Breast epithelium (tissue), 4 donors: ENCODE measurements at places on chromosomes 12 and 14. TPM values are rescaled to one million over a fixed set of nuclear protein-coding genes. Genes with fewer than 3 reads are reported as not detected.

GRCh38 chr12:56398324-56398723 lies 35.7 kb upstream of the APOF start:
- no peak overlapping the region for H3K4me3 ChIP-seq
- no peaks in the 10 kb centered on the region for H3K36me3 ChIP-seq
- DNase-seq = no peak
- no peak overlapping the region for H3K27ac ChIP-seq
- no peaks in the 10 kb centered on the region for H3K27me3 ChIP-seq

GRCh38 chr14:37140176-37140575 lies 32.2 kb downstream of the SLC25A21 start:
- H3K27me3 ChIP-seq = no peaks in the 10 kb centered on the region
- no peak overlapping the region for H3K27ac ChIP-seq
- DNase-seq = no peak
- H3K4me1 ChIP-seq = no peaks in the 10 kb centered on the region

GRCh38 chr14:81946834-81947798 lies 413.5 kb upstream of the SEL1L start:
- no peaks in the 10 kb centered on the region for H3K27me3 ChIP-seq
- no peak overlapping the region for H3K4me3 ChIP-seq
- H3K4me1 ChIP-seq = no peaks in the 10 kb centered on the region
- H3K36me3 ChIP-seq = no peaks in the 10 kb centered on the region

- H3K27me3 ChIP-seq = no peaks in the 10 kb centered on the region
- no peak for DNase-seq
- peaks cover 4% of the 10 kb centered on the region for H3K4me1 ChIP-seq
Observed at GRCh38 chr12:51081421-51081820, 2.0 kb downstream of the CSRNP2 start.

DNA sequence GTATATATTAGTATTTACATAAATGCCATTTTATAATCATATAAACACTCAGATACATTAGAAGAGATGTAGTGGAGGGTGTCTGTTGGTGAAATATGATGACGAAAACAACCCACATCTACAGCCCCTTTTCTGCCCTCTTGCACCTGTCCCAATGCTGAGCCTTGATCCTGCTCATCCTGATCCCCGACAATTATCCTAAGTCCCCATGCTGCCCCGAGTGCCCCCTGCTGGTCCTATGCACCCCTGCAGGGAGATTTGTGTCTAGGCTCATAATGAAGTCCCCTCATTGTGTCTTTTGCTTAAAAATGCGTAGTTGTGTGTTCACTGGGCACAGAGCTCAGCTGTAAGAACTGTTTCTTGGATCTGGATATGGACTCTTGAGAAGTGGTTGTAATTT lies 554.5 kb downstream of the TMEM121 start:
- no peaks in the 10 kb centered on the region for H3K36me3 ChIP-seq
- H3K27ac ChIP-seq = no peak overlapping the region
- DNase-seq = no peak
- H3K27me3 ChIP-seq = no peaks in the 10 kb centered on the region
- no peaks in the 10 kb centered on the region for H3K4me1 ChIP-seq

- no peak overlapping the region for H3K27ac ChIP-seq
- no peak for DNase-seq
- H3K36me3 ChIP-seq = no peaks in the 10 kb centered on the region
- no peak overlapping the region for H3K4me3 ChIP-seq
- H3K27me3 ChIP-seq = peaks cover 12% of the 10 kb centered on the region
Observed at GRCh38 chr14:95614349-95614748, 71.9 kb upstream of the TCL1B start.

DNA sequence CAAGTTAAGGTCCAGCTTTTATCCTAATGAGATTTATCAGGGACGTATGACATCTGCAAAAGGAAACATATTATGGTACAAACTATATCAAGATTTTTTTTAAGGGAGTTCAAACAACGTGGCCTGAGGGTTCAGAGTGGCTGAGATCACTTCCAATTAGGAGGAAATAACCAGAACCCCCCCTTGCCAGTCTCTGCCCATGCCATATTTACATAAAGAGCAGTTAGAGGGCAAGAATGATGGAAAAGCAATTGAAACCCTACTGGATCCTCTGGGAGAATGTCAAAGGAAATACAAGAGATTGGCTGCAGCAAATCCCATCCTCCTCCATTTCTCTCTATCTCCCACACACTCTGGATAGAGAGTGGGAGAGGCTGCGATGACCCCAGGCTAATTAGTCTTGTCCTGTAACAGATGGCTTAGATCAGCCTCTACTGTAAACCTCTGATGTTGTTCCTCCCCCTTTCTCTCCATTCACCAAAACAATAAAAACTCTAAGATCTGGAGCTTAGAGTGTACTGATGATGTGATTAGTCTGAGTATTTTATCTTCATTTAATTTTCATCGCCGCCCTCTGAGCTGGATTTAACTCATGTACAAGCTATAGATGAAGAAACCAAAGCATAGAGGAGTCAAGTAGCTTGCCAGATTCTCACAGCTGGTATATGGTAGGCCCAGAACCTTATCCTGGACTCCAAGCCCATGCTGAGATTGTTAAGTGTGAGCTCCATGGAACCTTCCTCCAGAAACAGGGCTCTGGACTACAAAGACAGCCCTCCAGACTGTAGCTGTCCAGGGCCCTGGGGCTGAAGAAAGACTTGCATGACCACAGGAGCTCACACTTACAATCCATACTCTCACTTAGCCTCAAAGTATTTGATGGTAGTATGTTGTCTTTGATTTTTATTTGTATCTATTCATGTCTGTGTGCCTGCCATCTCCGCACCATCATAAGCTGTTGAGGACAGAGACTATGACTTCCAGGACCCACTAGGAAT lies 54.1 kb upstream of the GNG2 start:
- no peak for DNase-seq
- no peaks in the 10 kb centered on the region for H3K36me3 ChIP-seq
- H3K27ac ChIP-seq = no peak overlapping the region
- H3K4me1 ChIP-seq = no peaks in the 10 kb centered on the region

DNA sequence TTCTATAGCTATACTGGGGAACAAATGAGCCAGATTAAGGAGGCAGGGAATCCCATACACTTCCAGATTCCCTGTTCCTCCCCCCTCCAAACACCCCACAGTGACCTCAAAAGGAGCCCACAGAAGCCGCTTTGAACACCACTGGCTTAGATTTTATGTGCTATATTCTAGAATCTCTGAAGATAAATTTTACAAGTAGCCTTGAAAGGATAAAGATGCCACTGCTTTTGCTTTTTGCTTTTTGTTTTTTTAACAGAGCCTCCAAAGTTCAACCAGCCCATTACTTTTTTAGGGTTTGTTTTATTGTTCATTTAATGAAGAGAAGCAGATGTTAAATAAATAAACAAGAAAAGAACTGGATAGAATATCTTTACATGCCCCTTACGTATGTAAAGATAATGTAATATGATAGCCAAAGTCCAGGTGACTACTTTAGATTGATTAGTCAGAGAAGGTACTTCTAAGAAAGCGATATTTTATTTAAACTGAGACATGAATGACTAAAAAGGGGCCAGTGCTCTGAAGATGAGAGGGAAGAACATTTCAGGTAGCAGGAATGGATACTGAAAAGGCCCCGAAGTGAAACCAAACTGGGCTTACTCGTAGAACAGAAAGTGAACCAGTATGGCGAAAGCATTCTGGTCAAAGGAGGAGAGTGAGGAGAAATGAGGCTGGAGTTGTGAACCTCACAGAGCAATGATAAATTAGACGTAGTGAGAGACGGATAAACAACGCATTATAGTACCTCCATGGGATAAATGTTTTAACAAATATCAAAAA lies 44.6 kb downstream of the DUSP6 start:
- H3K27ac ChIP-seq = no peak overlapping the region
- no peaks in the 10 kb centered on the region for H3K4me1 ChIP-seq
- H3K27me3 ChIP-seq = no peaks in the 10 kb centered on the region
- no peaks in the 10 kb centered on the region for H3K36me3 ChIP-seq

- no peak for DNase-seq
- no peak overlapping the region for H3K27ac ChIP-seq
- H3K4me3 ChIP-seq = no peak overlapping the region
- H3K36me3 ChIP-seq = no peaks in the 10 kb centered on the region
- H3K4me1 ChIP-seq = no peaks in the 10 kb centered on the region
Observed at GRCh38 chr14:59863806-59864525, 6.6 kb downstream of the RTN1 start.

- H3K36me3 ChIP-seq = no peaks in the 10 kb centered on the region
- no peaks in the 10 kb centered on the region for H3K4me1 ChIP-seq
- H3K4me3 ChIP-seq = no peak overlapping the region
- DNase-seq = no peak
- H3K27me3 ChIP-seq = no peaks in the 10 kb centered on the region
- no peak overlapping the region for H3K27ac ChIP-seq
Observed at GRCh38 chr14:94193776-94194175, 19.7 kb downstream of the PPP4R4 start.

- peak overlapping the region; percentile 94 for H3K27ac ChIP-seq
- no peak overlapping the region for H3K4me3 ChIP-seq
- no peak for DNase-seq
- H3K4me1 ChIP-seq = peaks cover 3% of the 10 kb centered on the region
Observed at GRCh38 chr14:50026396-50026795, 90.0 kb downstream of the VCPKMT start.

GRCh38 chr14:54712465-54713200 lies 145.7 kb downstream of the SAMD4A start:
- no peak for DNase-seq
- no peak overlapping the region for H3K4me3 ChIP-seq
- peak overlapping the region; percentile 79 for H3K27ac ChIP-seq
- H3K27me3 ChIP-seq = no peaks in the 10 kb centered on the region
- H3K4me1 ChIP-seq = peaks cover 10% of the 10 kb centered on the region
- H3K36me3 ChIP-seq = no peaks in the 10 kb centered on the region

DNA sequence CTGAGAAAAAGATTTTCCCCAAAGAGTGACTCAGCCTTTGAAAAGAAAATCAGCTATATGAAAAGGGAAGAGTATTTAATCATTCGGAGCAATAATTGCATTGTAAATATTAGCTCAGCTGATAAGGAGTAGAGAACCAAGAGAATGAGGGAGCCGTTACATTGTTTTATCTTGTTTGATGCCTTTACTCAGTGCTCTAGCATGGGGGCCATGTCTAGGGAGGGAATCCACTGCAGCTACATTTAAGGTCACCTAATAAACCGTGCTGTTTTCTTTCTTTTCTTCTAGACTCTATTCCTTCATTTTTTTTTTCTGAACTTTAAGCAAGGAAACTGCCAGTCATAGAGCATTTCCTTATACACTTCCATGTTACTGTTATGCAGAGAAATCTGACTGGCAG lies 447.0 kb downstream of the DIO2 start:
- H3K4me1 ChIP-seq = no peaks in the 10 kb centered on the region
- no peak overlapping the region for H3K27ac ChIP-seq
- no peaks in the 10 kb centered on the region for H3K27me3 ChIP-seq
- H3K36me3 ChIP-seq = no peaks in the 10 kb centered on the region
- H3K4me3 ChIP-seq = no peak overlapping the region

GRCh38 chr12:56206452-56207166 lies 15.1 kb downstream of the RNF41 start:
- no peak overlapping the region for H3K4me3 ChIP-seq
- no peaks in the 10 kb centered on the region for H3K4me1 ChIP-seq
- H3K36me3 ChIP-seq = peaks cover 4% of the 10 kb centered on the region
- no peaks in the 10 kb centered on the region for H3K27me3 ChIP-seq

GRCh38 chr12:23221066-23221465 lies 596.1 kb downstream of the ETNK1 start:
- DNase-seq = no peak
- no peaks in the 10 kb centered on the region for H3K27me3 ChIP-seq
- no peaks in the 10 kb centered on the region for H3K36me3 ChIP-seq

GRCh38 chr12:39237004-39237403 lies 205.9 kb downstream of the KIF21A start:
- H3K27me3 ChIP-seq = no peaks in the 10 kb centered on the region
- H3K27ac ChIP-seq = no peak overlapping the region
- H3K36me3 ChIP-seq = no peaks in the 10 kb centered on the region
- H3K4me3 ChIP-seq = no peak overlapping the region

- no peak overlapping the region for H3K27ac ChIP-seq
- DNase-seq = no peak
- H3K4me1 ChIP-seq = no peaks in the 10 kb centered on the region
- H3K36me3 ChIP-seq = no peaks in the 10 kb centered on the region
- no peaks in the 10 kb centered on the region for H3K27me3 ChIP-seq
Observed at GRCh38 chr12:62224601-62225000, 35.6 kb upstream of the USP15 start.

GRCh38 chr12:94718114-94718513 lies 67.8 kb upstream of the TMCC3 start:
- H3K4me3 ChIP-seq = no peak overlapping the region
- H3K27me3 ChIP-seq = no peaks in the 10 kb centered on the region
- H3K4me1 ChIP-seq = no peaks in the 10 kb centered on the region
- no peak overlapping the region for H3K27ac ChIP-seq

GRCh38 chr12:102962986-102963385 lies 5.5 kb downstream of the ASCL1 start:
- no peak overlapping the region for H3K4me3 ChIP-seq
- H3K27ac ChIP-seq = no peak overlapping the region
- peaks cover 83% of the 10 kb centered on the region for H3K27me3 ChIP-seq
- H3K36me3 ChIP-seq = no peaks in the 10 kb centered on the region
- no peaks in the 10 kb centered on the region for H3K4me1 ChIP-seq

DNA sequence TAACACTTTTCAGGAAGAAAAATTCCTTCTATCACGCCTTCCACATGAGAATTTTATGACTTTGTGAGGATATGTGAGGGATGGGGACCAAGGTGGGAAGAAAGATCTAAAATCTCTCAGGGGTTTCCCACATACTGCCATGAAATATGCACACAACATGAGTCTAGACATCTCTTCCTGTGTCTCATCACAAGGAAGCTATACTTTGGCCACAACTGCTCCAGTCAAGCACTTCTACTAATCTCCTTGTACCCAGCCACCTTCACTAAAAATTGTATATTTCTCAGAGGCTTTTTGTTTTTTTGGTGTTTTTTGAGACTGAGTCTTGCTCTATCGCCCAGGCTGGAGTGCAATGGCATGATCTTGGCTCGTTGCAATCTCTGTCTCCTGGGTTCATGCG lies 3.2 kb downstream of the OSBPL8 start:
- no peak for DNase-seq
- no peak overlapping the region for H3K27ac ChIP-seq
- no peaks in the 10 kb centered on the region for H3K36me3 ChIP-seq
- H3K4me3 ChIP-seq = no peak overlapping the region
- no peaks in the 10 kb centered on the region for H3K27me3 ChIP-seq

DNA sequence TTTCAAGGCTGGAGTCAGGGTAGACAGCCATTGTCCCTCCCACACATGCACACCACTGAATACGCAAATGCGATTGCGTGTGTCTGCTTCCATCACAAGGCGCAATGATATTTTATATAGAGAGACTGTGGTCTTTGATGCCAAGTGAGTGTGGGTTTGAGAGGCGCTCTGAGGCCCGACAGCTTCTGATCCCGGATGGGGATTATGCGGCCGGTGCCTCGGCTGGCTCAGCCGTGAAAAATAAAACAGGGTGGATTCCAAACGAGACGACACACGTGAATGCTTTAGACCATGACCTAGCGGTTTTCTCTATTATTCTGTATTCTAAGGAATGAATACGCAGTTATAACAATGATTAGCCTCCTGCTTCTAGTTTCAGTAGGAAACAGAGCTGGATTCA lies 72.5 kb downstream of the TMEM132D start:
- H3K4me1 ChIP-seq = no peaks in the 10 kb centered on the region
- no peak overlapping the region for H3K27ac ChIP-seq
- H3K4me3 ChIP-seq = no peak overlapping the region
- H3K36me3 ChIP-seq = no peaks in the 10 kb centered on the region
- H3K27me3 ChIP-seq = no peaks in the 10 kb centered on the region
- DNase-seq = no peak

Gene FITM1
- 1.6 TPM for total RNA-seq

Gene TPPP2
- total RNA-seq = not detected

Gene LRRC9
- total RNA-seq = 0.16 TPM

Gene ABHD12B
- total RNA-seq = not detected

Gene PLCZ1
- not detected for total RNA-seq

Gene KIF26A
- total RNA-seq = 1.4 TPM

Gene RILPL1
- 14.7 TPM for total RNA-seq

Gene EIF2S3B
- not detected for total RNA-seq

Gene RNASE2
- total RNA-seq = 1.3 TPM

Gene AEBP2
- total RNA-seq = 38.2 TPM
